ENCODE measurements at places on chromosomes 13 and 19.

DNA sequence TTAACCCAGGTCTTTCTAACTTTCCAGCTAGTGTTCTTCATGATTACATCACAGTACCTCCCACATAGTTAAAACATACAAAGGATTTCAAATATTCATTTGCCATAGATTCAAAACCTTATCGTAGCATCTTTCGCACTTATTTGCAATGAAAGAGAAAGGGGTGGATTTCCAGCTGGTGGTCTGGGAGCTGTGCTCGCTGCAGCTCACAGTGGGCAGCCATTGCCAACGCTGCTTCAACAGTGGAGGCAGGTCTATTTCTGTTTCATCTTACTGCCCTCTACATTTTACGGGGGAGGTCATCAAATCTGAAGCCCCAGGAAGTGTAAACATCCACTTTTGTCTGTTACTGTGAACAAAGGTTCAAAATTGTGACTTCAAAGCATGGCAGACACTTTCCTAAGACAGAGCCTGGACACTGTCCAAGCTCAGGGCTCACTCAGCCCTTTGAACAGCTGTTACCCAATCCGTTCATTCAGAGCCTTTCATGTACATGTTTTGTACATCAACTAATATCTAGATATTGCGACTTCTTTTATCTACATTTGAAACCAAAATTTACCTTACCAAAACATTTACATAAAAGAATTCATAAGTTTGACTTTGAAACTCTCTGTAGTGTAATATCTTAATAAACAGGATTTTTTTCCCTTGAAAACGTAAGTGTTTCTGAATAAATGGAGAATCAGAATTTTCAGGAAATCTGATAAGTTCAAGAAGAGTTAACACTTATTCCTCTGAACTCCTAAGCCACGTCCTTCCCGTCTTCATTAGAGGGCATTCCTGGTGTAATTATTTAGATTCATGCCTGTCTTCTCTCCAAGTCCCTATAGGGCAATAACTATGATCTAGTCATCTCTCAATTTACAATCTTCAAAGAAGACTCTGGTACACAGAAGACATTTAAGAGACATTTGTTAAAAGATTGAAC, 25.1 kb downstream of the STARD13 start:
- DNase-seq, result no peak

GRCh38 chr13:67225252-67226159, 4.6 kb downstream of the PCDH9 start:
- no peak for DNase-seq

GRCh38 chr13:86052141-86052540, 252.9 kb upstream of the SLITRK6 start:
- DNase-seq, result no peak

DNA sequence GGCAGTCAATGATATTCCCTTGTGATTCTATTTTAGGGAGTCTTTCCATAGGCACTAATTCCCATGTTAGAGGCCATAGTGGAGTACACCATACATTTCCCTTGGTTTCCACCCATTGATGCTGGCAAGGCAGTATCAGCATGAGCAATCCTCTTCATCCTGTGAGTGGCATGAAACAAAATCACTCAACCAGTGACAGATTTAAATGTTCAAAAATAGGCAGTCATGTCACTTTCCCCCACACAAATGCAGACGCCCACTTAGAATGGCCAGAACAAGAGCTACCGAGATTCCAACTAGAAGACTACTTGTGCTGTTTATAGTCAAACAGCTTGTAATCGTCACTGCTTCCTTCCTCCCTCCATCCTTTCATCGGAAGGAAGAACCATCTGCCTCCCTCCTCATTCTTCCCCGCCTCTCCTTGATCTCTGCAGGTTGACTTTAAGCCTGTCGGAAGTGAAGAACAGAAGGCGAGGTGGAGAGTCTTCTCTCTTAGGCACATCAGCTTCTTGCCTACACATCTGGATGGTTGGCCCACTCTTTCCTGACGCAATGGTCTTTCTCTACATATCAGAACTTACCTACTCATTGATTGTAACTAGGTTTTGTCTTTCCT, 22.6 kb downstream of the RASL11A start:
- DNase-seq, result no peak

DNA sequence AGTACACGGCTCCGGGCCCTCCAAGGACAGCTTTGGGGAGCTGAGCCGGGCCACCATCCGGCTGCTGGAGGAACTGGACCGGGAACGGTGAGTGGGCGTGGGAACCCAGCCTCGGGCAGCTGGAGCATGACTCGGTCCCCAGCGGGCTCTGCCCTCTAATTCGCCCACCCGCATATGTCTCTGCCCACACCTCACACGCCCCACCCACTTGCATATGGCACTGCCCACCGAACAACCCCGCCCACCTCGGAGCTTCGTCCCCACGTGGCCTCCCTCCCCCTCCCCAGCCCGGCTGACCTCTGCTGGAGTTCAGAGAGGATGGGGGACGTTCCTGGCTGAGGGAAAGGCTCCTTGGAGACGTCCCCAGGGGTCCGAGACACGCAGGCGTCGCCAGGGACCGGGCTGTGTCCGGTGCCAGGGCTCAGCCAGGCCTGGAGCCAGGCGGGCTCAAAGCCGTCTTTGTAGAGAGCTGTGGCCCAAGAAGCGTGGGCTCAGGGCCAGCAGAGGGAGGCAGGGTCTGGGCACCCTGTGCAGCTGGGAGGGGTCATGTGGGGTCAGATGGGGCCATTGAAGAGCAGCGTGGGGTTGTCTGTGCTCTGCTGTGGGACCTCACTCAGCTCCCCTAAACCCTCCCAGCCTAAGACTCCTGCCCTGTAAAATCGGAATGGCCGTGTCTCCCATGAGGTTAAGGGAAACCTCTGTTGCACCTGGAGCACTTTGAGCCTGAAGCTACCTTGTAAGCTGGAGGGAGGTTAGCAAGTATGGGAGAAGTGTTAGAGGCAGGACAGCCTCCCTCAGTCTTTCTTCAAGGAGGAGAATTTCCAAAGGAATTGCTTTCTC, 3.8 kb downstream of the APC2 start:
- DNase-seq, result no peak

DNA sequence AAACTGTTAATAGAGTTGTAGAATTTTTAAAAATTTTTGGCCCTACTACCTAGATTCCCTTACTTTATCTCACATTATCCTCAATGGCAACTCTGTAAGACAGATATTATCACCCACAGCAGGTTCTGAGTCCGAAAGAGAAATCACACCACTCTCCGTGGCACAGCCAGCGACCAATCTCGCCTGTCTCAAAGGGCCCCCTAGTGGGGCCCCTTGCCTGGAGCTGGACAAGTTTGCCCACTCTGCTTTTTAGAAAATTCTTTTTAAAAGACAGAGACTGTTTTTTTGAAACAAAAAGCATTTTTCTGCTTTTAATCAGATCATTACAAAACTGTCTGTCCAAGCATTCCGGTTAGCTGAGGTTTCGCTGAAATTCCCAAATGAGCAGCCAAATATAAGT, 21.7 kb downstream of the PHF11 start:
- no peak for DNase-seq

DNA sequence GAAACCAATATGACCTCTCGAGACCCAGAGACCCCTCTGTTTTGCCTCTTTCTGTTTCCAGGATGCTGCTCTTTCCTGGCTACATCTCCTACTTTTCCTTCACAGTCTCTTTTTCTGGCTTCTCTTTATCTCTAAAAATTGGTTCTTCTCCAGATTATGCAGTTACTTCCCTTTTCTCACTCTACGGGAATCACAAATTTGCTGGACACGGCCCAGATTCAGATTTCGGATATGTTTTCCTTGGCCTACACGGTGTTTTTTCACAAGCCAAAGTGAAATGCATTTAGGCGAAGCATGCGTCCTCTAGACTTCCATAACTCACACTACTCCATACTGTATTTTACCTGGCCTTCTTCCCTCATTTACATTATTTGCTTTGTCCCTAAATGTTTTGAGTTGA, 214.7 kb upstream of the MIR17HG start:
- no peak for DNase-seq

DNA sequence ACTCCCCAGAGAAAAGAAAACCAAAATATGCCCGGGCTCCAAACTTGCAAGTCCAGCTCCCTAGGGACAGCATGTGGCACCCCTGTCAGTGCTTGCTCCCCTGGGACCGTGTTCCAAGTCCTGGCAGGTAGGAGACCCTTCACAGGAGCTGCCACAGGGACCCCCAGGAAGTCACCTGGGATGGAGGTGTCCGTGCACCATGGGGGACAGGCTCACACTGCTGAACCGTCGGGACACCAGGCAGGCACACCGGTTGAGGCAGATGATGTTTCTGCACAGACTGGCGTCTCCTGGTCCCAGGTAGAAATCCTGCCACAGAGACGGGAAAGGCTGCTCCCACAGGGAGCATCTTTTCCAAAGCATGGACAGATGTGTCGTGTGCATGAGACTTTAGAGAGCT, 11.7 kb upstream of the PROZ start:
- no peak for DNase-seq
